SK-MEL-5 (cell line): ENCODE measurements at places on chromosomes 2 and 18.

DNA sequence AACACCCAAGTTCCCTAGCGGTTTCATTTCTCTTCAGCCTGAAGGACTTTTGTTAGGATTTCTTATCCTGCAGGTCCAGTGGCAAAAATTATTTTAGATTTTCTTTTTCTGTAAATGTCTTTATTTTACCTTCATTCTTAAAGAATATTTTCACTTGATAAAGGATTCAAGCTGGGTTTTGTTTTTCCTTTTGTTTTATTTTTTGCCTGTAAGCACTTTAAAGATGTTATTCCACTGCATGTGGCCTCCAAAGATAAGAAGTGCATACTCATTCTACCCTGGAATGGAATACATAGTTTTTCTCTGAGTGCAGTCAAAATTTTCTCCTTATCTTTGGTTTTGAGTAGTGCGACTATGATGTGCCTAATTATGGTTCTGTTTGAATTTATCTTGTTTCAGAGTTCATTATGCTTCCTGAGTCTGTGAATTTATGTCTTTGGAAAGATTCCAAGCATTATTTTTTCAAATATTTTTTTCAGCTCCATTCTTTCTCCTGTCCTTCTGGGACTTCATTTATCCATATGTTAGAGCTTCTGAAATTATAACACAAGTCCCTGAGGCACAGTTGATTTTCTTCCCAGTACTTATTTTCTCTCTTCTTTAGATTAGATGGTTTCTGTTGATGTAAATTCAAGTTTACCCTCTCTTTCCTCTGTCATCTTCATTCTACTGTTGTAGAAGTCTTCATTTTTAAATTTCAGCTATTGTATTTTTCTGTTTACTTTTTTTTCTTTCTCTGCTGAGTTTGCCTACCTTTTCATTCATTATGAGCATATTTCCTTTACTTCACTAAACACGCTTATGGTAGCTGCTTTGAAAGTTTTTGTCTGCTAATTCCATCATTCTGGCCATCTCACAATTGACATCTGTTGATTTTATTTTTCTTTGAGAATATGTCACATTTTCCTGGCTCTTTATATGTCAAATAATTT, 69.6 kb downstream of the MAPRE2 start:
- DNase-seq = no peak

DNA sequence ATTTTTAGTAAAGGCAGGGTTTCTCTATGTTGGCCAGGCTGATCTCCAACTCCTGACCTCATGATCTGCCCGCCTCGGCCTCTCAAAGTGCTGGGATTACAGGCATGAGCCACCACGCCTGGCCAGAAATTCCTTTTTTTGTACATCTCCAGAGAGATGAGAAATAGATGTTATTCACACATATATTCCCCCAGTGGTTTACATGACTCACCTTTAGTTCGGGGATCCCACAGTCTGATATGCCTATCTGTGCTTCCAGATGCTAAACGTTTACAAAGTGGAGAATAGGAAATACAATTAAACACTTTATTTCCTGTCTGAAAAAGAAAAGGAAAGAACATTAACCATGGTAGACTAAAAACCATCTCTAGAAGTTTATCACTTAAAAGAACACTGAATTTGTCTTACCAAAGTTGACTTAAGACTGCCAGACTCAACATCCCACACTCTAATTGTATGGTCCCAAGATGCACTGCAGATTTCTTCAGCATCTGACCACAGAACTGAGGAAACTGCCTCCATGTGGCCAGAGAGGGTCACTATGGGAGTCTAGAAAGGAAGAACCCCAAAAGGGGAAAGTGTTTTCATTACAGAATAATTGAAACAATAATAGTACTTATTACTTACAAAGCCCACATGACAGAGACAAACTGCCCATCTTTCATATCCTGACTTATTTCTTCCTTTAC, 12.6 kb upstream of the ICA1L start:
- no peak for DNase-seq

DNA sequence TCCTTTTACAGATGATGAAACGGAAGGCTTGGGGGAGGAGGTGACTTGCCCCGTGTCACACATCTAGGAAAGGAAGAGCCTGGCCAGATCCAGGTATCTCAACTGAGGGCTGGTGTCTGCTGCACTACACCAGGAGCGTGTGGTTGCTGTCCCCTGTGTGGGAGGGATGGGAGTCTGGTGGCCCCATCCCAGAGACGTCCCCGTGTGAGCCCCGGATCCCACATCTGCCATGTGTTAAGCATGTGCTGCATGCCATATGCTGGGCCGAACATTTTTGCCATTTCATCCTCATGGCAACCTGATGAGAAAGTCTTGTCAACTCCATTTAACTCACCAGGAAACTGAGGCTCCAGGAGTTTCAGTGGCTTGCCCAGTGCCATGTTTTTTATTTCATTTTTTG, 4.2 kb downstream of the GAREM2 start:
- DNase-seq = no peak

DNA sequence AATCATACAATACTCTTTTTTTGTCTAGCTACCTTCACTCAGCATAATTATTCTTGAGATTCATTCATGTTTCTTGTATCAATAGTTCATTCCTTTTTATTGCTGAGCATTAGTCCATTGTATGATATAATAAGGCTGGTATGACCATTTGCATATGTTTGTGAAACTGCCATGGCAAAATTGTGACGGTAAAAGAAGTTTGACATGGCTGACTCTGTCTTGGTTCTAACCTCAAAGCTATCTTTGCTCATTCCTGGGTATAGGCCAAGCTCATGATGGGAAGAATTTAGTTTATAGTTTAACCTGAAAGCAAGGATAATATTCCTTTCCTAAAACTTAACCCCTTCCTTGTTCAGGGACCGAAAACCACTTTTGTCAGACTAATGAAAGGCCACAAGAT, 46.4 kb downstream of the COMMD1 start:
- no peak for DNase-seq

DNA sequence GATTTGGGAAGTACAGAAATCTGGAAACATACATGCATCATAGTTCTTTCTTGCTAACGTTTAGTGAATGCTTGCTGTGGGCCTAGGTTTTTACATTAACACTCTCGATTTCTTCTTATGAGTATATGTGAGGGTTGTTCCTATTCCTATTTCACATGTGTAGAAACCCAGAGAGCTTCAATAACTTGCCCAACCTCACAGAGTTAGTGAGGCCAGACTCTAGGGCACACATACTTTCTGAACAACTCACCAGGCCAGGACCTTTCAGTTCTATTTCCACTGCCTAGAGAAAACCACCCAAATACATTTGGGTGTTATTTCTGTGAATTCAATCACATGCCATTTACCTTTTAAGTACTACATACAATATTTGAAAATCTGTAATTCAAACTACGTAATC, 8.2 kb upstream of the KCTD1 start:
- DNase-seq = no peak

DNA sequence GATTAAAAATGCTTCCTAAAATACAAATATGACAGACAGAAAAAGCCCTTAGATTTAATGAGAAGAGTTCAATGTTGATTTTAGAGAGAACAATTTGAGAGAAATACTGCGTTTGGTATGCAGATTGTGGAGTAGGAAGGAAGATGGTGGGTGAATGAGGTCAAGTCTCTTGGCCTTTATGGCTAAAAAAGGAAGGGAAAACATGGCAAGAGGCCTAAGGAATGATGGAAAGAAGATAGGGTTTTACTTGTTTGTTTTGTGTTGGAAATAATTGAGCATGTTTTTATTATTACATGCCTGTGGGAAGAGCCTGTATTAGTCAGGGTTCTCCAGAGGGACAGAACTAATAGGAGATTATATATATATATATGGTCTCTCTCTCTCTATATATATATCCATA, 318.1 kb downstream of the TRIB2 start:
- DNase-seq = no peak

GRCh38 chr2:30800159-30800558, 7.1 kb downstream of the CAPN13 start:
- no peak for DNase-seq

DNA sequence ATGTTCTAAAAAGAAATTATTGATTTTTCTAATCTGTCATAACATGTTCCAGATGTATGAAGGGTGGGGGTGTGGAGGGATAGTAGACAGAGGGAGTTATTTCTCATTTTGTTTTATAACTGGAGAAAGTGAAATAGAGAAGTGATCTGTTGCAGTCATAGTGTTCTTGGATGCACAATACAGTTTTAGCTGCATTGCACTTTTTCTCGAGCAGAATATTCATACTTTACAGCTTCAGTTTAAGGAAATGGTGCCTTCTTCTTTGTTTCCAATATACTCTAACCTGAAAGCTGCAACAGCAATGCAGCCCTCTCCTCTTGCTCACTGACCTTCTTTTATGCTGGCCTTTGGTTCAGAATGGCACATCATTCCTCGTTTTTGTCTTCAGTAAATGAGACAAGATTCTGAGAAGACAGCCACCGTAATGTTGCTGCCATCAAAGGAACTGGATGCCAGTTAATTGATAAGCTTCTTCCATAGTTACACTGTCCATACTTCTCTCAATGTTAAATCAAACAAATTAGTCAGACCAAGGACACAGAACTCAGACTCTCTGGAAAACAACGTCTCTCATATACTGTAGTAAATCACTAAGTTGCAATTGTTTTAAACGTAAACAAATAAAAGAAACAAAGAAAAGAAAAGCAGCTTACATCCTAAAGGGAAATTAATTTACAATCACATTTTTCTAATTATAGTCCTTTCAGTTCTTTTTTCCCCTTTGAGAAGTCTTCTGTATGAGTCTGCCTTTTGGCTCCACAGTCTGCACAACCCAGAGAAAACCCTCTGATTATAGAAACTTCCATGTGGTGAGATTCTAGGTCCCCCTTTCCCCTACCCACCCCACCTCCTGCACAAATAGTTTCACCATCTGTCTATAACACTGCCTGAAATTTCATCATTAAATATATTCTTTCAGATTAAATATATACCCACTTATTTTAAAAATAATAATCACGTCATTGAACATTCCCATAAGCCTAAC, 97.4 kb upstream of the UGP2 start:
- no peak for DNase-seq

GRCh38 chr2:36541891-36542595, 55.9 kb downstream of the FEZ2 start:
- DNase-seq = no peak

DNA sequence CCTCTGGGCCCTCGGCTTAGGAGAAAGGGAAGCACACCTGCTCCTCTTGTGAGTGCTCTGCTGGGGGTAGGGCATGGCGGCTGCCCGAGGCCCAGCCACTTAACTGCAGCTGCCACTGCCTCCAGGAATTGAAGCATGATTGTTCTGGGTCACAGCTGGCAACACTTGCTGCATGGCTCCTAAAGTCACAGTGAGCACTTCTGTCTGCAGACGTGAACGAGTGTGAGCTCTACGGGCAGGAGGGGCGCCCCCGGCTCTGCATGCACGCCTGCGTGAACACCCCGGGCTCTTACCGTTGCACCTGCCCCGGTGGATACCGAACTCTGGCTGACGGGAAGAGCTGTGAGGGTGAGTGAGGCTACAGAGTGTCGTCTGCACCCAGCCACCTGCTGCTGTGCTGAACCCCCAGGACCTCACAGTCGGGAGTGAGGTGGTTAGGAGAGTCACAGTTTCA, 44.4 kb downstream of the FBLN7 start:
- no peak for DNase-seq

- DNase-seq = no peak
Observed at GRCh38 chr18:27377251-27377650, 192.1 kb upstream of the CHST9 start.

DNA sequence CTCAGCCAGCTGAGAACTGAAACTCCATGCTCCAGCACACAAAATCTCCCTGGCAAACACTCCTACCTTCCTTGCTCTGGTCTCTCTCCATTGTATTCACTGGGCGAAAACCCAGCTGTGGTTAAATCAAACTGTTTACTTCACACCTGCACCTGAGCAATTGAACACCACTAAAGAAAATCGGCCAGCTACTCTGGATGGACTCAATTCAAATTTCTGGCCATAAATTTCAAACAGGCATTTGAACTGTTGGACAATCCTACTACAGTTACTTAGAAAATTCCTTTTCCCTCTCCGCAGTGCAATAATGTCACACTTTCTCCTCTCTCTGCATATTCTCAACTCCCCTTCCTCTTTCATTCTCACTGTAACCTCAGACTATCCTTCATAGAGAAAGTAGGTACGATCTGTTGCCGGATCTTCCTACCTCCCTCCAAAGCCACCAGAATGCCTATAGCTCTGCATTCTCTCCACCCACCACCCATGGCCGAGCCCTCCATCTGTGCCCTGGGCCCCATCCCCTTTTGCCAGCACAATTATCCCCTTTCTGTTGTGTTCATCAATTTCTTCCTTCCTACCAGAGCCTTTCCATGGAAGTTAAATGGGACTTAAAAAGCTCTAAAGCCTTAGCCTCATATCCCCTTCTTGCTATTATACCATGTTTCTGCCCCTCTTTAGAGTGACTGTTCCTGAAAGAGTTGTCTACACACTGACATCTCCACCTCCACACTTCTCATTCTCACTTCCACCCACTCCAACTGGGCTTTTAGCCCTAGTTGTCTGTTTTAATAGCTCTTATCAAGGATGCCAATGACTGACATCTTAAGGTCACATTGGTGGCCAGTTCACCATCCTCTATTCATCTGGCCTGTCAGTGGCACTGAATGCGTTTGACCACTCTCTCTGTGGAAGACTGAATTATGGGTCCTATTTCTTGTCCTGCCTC, 127.5 kb upstream of the SLC1A4 start:
- no peak for DNase-seq

DNA sequence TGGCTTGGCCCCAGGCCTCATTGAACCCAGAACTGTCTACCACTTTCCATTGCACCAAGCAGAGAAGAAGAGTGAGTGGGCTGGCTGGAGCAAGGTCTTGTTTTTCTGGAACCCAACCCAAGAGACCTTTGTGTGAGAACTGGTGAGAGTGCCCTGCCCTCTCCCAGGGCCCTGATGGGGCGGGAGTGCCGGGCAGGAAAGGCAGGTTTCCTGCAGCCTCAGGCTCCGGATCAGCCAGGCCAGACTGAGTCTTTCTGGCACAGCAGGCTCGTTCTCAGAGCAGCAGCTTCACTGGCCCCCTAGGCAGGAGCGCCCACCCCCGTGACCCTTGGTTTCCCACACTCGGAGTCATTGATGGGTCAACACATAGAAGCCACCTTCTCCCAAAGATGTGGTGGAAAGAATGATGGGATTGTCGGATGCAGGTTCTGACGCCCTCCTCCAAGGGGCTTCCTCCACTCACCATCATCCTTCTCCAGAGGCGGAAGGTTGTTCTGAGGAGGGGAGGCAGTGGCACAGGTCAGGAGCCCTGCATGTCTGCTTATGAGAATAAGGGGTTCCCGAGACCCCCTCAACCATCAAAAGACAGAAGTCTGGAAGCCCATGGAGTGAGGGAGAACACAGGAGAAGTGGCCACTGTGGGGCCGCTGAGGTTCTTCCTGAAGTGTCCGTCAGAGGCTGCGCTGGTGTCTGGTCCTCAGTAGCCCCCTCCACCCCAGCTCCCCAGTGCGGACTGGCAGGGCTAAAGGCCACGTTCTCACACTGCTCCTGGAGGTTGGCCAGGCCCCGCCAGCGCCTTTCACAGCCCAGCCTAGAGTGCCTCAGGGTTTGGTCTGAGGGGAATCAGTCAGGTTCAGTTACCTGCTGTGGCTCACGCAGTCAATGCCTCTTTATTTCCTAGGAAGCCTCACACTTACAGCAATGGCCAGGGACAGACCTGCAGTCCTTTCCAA, 62.8 kb upstream of the LAPTM4A start:
- DNase-seq = no peak

- DNase-seq = no peak
Observed at GRCh38 chr2:239064891-239065290, 217.0 kb downstream of the TWIST2 start.
